Tibial nerve (tissue), 4 donors: ENCODE measurements at places on chromosomes 13 and 19. TPM values are rescaled to one million over a fixed set of nuclear protein-coding genes. Genes with fewer than 3 reads are reported as not detected.
A peak's percentile ranks its signal among the peaks of the same experiment; 100 is the strongest.

Gene IRGC
- total RNA-seq = not detected

Gene ADM5
- 4.3 TPM for total RNA-seq

Gene NKPD1
- not detected for total RNA-seq

Gene ARRDC5
- total RNA-seq = 0.90 TPM

GRCh38 chr13:43489233-43489632 lies 297.5 kb downstream of the ENOX1 start:
- no peak for DNase-seq
- no peak overlapping the region for H3K4me3 ChIP-seq
- H3K4me1 ChIP-seq = no peaks in the 10 kb centered on the region
- no peaks in the 10 kb centered on the region for H3K27me3 ChIP-seq

GRCh38 chr19:53908935-53909415 lies at the start of gene CACNG7:
Gene CACNG7 (plus strand): TSS chr19:53909278. CDS start chr19:53912832, 3,554 bp downstream.
- no peaks in the 10 kb centered on the region for H3K36me3 ChIP-seq
- H3K27ac ChIP-seq = no peak within 1 kb of the TSS
- H3K27me3 ChIP-seq = no peaks in the 10 kb centered on the region
- peaks cover 8% of the 10 kb centered on the region for H3K4me1 ChIP-seq
- H3K4me3 ChIP-seq = no peak within 1 kb of the TSS

Gene ZNF628
- 4.5 TPM for total RNA-seq

DNA sequence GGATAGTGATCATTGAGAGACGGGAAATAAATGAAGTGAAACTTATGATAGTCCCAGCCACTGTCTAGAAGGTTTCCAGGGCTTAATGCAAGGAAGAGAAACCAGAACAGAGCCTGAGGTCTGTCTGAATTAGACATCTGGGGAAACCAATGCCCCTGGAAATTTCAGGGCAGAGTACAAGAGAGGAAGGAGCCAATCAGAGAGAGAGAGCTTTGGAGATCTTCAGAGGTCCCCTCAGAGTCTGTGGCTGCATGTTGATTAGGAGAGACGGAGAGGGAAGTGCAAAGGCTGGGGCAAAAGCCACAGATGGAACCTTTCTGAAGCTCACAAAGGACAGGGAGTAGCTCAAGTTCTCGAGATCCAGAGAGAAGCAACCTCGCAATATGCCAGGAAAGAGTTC lies 378.0 kb downstream of the DNAJC15 start:
- H3K27ac ChIP-seq = no peak overlapping the region
- DNase-seq = no peak
- no peaks in the 10 kb centered on the region for H3K27me3 ChIP-seq
- H3K4me3 ChIP-seq = no peak overlapping the region

GRCh38 chr13:33543631-33544265 lies 258.2 kb upstream of the STARD13 start:
- peaks cover 47% of the 10 kb centered on the region for H3K4me1 ChIP-seq
- peak overlapping the region; percentile 98 for H3K27ac ChIP-seq
- H3K27me3 ChIP-seq = no peaks in the 10 kb centered on the region
- H3K36me3 ChIP-seq = no peaks in the 10 kb centered on the region

DNA sequence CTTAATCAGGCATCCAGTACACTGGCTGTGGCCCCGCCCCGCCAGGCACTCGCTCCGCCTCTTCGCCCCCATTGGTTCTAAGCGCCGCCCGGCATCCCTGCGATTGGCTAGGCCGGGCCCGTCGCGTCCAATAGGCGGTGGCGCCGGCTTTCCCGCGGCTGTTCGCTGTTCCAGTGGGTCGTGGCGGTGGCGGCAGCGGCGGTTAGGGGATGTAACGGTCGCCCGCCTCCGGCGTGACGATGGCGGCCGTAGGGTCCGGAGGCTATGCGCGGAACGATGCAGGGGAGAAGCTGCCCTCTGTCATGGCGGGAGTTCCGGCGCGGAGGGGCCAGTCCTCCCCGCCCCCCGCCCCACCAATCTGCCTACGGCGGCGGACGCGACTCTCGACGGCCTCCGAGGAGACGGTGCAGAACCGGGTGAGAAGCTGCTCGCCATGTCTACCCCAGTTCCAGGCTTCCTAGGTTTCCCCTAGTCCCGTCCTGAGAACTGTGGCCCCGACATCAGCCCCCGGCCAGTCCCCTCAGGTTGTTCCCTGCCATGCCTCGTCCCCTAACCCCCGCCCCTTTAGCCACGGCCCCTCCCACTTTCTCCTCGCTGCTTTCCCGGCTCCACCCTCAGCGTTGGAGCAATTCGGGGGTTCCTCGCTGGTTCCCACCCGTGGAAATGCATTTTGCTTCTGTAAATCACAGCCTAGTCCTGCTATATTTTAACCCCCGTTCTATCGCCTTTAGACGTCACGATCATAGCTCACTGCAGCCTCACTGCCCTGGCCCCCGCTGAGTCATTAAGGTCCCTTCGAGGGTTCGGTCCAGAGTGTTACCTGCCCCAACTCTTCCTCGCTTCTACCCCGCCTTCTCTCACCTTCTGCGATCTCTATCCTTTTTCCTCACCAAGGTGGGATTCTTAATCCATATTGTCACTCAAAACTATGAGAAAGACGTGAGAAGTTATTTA lies at the start of gene WDR62:
Gene WDR62, plus strand, starts transcription at position 165 of the 954 bp plus-strand sequence. Its CDS starts 75 bp downstream, at position 240.
- H3K27me3 ChIP-seq = no peaks in the 10 kb centered on the region
- H3K27ac ChIP-seq = peak within 1 kb of the TSS; percentile 93
- peaks cover 19% of the 10 kb centered on the region for H3K4me1 ChIP-seq
- peak; percentile 90 for DNase-seq
- peak within 1 kb of the TSS; percentile 47 for H3K4me3 ChIP-seq

Gene STARD13
- 125 TPM for total RNA-seq

DNA sequence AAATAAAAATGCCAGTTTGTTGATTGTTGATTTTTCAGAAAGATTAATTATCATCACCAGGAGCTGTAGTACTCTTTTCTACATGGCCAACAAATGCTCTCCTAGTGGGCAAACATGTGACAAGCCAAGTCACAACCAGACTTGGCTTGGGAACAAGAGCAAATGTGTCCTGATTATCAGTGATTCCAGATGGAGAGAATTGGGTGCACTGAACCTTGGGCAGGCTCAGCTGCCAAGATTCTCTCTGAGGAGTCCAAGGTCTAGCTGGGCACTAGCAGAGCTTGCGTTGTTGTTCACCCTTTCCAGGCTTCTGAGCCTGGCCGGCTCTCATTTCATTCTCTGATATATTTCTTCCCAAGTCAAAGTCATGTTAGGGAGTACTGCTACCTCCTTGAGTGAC lies 27.3 kb upstream of the GPI start:
- DNase-seq = no peak
- H3K36me3 ChIP-seq = peaks cover 82% of the 10 kb centered on the region
- H3K4me1 ChIP-seq = peaks cover 8% of the 10 kb centered on the region
- H3K27ac ChIP-seq = no peak overlapping the region

DNA sequence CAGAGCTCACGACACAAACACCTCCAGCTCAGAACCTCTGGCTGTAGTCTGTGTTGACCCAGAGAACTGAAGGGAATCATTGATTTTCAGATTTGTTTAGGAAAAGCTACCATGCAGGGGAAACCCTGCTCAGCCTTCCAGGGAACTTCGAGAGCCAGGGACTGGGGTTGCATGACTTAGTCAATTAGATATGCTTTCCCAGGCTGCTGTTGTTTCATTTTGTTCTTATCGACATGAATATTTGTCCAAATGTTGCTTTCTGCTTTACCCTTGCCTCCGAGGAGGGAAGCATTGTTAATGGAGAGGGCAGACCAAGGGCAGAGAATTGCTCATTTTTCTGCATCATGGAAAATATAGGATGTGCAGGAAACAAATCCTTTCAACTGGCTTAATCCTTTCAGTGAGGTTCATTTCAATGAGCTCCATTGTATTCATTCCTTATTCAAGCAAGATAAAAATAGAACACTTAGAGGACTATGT lies 82.5 kb downstream of the KLF5 start:
- no peaks in the 10 kb centered on the region for H3K4me1 ChIP-seq
- H3K36me3 ChIP-seq = no peaks in the 10 kb centered on the region
- no peak overlapping the region for H3K27ac ChIP-seq
- H3K4me3 ChIP-seq = no peak overlapping the region
- DNase-seq = no peak

DNA sequence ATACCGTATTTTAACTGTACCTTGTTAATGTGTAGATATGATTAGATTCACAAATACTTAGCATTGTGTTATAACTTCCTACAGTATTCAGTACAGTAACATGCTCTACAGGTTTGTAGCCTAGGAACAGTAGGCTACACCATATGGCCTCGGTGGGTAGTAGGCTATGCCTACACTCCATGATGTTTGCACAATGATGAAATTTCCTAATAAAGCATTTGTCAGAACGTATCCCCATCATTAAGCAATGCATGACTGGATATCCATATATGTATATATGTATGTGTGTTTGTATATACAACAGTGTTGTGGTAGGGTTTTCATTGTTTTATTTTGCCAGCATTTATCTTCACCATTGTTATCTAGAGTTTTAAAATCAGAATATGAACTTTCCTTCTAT lies 119.4 kb downstream of the SLC7A1 start:
- H3K27me3 ChIP-seq = no peaks in the 10 kb centered on the region
- no peak overlapping the region for H3K4me3 ChIP-seq
- no peak overlapping the region for H3K27ac ChIP-seq
- no peaks in the 10 kb centered on the region for H3K36me3 ChIP-seq
- H3K4me1 ChIP-seq = no peaks in the 10 kb centered on the region
- no peak for DNase-seq

DNA sequence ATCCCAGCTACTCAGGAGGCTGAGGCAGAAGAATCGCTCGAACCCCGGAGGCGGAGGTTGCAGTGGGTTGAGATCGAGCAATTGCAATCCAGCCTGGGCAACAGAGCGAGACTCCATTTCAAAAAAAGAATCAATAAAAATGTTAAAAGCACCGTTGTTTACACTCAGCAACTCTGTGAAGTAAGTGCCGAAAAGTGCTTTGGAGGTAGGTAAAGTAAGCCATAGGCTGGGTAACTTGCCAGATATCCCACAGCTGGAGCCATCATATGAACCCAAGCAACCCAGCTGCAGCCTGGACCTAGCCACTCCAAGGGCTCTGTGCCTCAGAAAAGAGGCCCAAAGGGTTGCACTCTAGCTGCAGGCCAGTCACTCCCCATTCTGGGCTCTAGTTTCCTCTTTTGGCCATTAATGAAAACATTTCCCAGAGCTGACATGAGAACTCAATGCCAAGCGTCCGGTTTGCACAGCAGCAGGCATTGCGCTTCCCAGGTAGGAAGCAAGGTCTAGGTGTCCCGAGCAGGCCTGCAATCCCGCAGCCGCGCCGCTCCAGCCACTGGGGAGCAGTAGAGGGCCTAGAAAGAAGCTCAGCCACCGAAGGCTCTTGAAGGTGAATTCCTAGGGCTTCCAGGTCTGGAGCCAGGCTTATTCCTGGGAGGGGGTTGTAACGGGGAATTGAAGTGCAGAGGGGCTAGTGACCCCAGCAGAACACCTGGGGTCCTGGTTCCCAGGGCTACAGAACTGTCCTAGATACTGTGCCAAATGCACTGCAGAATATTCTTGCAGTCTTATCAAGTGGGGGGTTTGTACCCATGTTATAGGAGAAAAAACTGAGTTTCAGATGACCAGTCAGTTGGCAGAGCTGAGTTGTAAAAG lies 4.1 kb upstream of the CD79A start:
- no peaks in the 10 kb centered on the region for H3K27me3 ChIP-seq
- DNase-seq = no peak
- H3K4me3 ChIP-seq = no peak overlapping the region
- H3K27ac ChIP-seq = no peak overlapping the region

Gene ZC3H4
- 33.9 TPM for total RNA-seq

Gene CACNG6
- total RNA-seq = not detected

DNA sequence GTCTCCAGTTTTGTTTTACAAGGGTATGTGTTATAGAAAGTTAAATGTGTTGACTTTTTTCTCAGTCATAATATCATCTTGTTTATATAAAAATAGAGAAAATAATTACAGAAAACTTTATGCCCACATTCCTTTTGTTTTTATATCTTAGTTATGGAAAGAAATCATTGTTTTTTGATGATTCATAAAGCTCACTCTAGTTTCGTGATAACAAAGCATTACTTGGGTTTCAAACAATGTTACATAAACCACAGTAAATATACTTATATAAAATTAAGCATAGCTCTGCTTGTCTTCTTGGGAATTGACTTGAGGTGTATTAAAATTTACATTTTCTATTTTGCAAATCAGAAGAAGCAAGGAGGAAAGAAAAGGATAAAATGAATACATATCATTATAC lies 111.8 kb downstream of the SGCG start:
- H3K27me3 ChIP-seq = no peaks in the 10 kb centered on the region
- H3K4me1 ChIP-seq = no peaks in the 10 kb centered on the region
- DNase-seq = no peak
- H3K27ac ChIP-seq = no peak overlapping the region
- H3K4me3 ChIP-seq = no peak overlapping the region

DNA sequence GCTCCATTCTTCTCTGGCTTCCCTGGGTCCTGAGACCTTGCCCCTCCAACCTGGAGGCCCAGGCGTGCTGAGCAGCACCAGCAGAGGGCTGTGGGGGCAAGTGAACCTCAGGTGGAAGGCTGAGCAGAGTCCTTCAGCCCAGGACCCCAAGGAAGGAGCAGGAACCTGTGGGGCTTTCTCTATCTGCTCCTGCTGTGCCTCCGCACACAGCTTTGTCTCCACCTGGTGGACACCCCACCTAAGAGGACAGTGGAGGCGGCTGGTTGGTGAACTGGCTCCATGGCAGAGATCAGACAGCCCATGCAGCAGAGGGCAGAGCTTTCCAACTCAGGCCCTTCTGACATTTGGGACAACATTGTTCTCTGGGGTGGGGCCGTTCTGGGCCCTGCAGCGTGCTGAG lies 19.7 kb downstream of the ZFR2 start:
- no peak for DNase-seq
- H3K36me3 ChIP-seq = no peaks in the 10 kb centered on the region
- H3K4me3 ChIP-seq = no peak overlapping the region
- no peak overlapping the region for H3K27ac ChIP-seq
- H3K4me1 ChIP-seq = no peaks in the 10 kb centered on the region

Gene USHBP1
- 3.1 TPM for total RNA-seq

GRCh38 chr13:58051396-58051795 lies 419.9 kb downstream of the PCDH17 start:
- no peaks in the 10 kb centered on the region for H3K36me3 ChIP-seq
- H3K27me3 ChIP-seq = no peaks in the 10 kb centered on the region
- no peak overlapping the region for H3K27ac ChIP-seq
- no peaks in the 10 kb centered on the region for H3K4me1 ChIP-seq
- H3K4me3 ChIP-seq = no peak overlapping the region

- H3K36me3 ChIP-seq = peaks cover 53% of the 10 kb centered on the region
- no peak for DNase-seq
- H3K27ac ChIP-seq = peak overlapping the region; percentile 84
- no peaks in the 10 kb centered on the region for H3K27me3 ChIP-seq
- H3K4me1 ChIP-seq = peaks cover 41% of the 10 kb centered on the region
Observed at GRCh38 chr19:6413721-6414643, 10.6 kb downstream of the KHSRP start.

Gene PRR19
- not detected for total RNA-seq

DNA sequence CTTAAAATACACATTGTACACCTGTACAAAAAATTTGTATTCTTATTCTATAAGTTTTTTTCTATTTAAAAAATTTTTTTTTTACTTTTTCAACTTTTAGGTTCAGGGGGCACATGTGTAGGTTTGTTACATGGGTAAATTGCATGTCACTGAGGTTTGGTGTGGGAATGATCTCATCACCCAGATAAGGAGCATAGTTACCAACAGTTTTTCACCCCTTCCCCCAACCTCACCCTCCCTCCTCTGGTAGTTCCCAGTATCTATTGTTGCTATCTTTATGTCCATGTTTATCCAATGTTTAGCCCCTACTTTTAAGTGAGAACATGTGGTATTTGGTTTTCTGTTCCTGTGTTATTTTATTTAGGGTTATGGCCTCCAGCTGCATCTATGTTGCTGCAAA lies 89.9 kb downstream of the CDK8 start:
- H3K36me3 ChIP-seq = no peaks in the 10 kb centered on the region
- no peak overlapping the region for H3K4me3 ChIP-seq
- no peak overlapping the region for H3K27ac ChIP-seq
- H3K4me1 ChIP-seq = no peaks in the 10 kb centered on the region

- no peak overlapping the region for H3K4me3 ChIP-seq
- no peak for DNase-seq
- no peak overlapping the region for H3K27ac ChIP-seq
- H3K4me1 ChIP-seq = no peaks in the 10 kb centered on the region
Observed at GRCh38 chr19:17037966-17038500, 11.4 kb upstream of the CPAMD8 start.
